Activated naive CD4-positive, alpha-beta T cell treated with Interleukin-2 at 50 U/mL for 16 hours (primary cell): ENCODE measurements at places on chromosomes 7 and 10.

DNA sequence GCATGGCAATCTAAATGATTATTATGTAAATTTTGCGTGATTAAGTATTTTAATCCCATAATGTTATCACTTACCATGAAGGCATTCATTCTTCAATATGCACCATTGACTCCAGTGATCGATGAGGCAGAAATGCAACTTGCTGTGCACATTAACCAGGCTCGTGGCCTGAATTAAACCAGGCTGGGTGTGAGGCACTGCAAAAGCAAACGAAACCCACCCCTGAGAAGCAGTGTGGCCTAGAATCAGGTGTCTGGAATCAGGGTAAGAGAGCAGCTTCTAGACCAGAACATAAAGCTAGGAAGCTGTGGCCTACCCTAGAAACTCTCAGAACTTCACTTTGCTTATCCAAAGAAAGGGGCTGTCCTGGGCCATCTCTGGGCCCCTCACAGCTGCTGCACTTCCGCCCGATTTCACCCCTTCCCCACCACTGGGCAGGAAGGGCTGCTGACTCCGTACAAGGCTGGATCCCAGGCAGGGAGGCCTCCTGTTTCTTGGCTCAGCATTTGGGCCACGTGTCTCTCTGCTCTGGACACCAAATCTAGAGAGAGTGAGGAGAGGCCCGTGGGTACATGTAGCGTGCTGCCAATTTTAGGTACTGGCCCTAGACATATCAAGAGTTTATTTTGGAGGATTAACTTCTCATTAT lies 4.4 kb downstream of the PTPRE start:
- DNase-seq, result no peak

GRCh38 chr10:95688648-95689047 lies 5.1 kb downstream of the TCTN3 start:
- no peak for DNase-seq

- DNase-seq, result no peak
These were observed 6.5 kb upstream of the PODXL start for GRCh38 chr7:131562941-131563340.

DNA sequence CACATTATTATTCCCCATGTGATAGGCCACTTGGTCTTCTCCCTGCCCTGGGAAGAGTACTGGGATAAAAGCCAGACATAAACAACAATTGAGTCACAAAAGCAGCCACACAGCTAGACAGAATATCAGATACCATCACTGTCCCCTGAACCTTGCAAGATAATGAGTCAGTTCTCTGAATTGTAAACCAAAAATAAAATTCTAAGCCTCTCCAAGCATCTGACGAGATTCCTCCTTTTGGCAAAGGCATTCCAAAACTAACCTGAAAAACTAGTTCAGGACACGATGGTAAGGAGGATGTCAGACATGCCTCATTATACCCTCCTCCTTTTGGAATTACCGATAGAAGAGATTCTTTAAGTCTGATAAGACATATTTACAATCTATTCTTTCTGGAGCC lies 450.7 kb downstream of the HTR7 start:
- no peak for DNase-seq

GRCh38 chr7:148587076-148587475 lies 3.5 kb upstream of the C7orf33 start:
- DNase-seq, result no peak

GRCh38 chr10:48508791-48509772 lies 95.8 kb downstream of the ARHGAP22 start:
- DNase-seq, result no peak

DNA sequence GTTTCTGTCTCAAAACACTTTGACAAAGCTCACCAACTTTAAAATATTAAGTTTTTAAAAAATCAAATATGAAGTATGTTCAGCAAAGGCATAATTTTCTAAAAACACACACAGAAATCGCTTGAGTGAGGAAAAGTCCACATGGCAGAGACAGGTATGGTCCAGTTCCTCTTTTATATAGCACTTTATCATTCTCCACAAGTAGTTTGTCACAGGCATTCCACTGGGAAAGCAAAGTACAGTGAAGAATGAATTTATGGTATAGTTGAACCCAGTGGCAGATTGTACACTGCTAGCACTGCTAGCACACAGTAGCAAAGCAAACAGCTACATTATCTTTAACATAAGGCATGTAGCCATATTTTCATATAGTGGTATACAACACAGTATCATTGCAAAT lies 102.3 kb downstream of the HECTD2 start:
- DNase-seq, result no peak

GRCh38 chr7:527723-528122 lies 8.1 kb upstream of the PDGFA start:
- no peak for DNase-seq

DNA sequence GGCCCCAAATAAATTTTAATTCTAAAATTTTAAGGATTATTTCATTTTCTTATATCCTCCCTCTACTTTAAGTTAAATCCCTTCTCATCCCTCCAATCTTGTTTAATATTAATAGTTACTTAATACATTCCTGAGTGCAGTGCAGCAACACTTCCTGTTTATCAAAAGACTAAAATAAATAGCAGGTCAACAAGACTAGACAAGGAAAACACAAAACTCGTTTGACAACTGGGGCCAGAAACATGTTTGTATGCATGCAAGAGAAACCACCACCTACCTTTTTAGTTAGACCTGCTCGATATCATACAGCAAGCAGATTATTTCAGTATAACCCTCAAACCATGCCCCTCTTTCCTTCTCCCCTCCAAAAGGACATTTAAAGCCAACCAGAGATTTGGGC lies 95.8 kb downstream of the PARD3 start:
- no peak for DNase-seq
